ENCODE measurements at places on chromosomes 3 and 15. TPM values are rescaled to one million over a fixed set of nuclear protein-coding genes. Genes with fewer than 3 reads are reported as not detected.

Gene NR2E3
- not detected for total RNA-seq

Gene CGNL1
- 26.0 TPM for total RNA-seq

Gene CYP1A2
- not detected for total RNA-seq

Gene GPR15
- total RNA-seq: 0.24 TPM

Gene ZNF80
- not detected for total RNA-seq

Gene TTLL13
- not detected for total RNA-seq

Gene GABRR3
- not detected for total RNA-seq

Gene CNTN6
- total RNA-seq: 0.47 TPM

Gene C15orf39
- 9.0 TPM for total RNA-seq

Gene BTLA
- total RNA-seq: 0.24 TPM

Gene NIPA2
- 35.6 TPM for total RNA-seq

Gene PLSCR5
- total RNA-seq: not detected

Gene GOLGA6B
- total RNA-seq: not detected

Gene GUCA1C
- not detected for total RNA-seq

Gene MUC20
- 1.8 TPM for total RNA-seq

Gene IGF2BP2
- 12.8 TPM for total RNA-seq

Gene PTX3
- 1.3 TPM for total RNA-seq

Gene COL6A5
- total RNA-seq: not detected

Gene MYZAP
- total RNA-seq: 452 TPM

Gene ALDH1L1
- total RNA-seq: 20.2 TPM

Gene SAMMSON
- total RNA-seq: not detected

Gene GRAMD1C
- total RNA-seq: 2.1 TPM

Gene IQCB1
- total RNA-seq: 9.1 TPM

All from left cardiac atrium (tissue), 4 donors.